ENCODE measurements at places on chromosomes 2 and 18.
A peak's percentile ranks its signal among the peaks of the same experiment; 100 is the strongest.

DNA sequence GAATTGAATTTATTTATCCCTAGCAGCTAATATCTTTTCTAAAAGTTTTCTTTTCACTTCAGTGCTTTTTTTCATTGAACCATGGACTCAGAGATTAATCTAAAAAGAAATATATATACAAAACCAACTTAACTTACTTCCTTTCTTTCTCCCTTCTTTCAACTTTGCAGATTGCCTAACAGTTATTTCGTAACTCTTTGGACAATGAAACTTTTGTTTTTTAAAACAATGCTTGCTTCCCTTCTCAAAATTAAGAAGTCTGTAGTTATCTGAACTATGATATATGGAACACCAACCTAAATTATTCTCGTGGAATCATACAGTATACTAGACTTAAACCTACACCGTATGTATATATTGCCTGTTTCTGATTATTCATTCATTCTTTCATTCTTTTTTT is 62.9 kb downstream of the MIB1 start:
- no peak for DNase-seq

DNA sequence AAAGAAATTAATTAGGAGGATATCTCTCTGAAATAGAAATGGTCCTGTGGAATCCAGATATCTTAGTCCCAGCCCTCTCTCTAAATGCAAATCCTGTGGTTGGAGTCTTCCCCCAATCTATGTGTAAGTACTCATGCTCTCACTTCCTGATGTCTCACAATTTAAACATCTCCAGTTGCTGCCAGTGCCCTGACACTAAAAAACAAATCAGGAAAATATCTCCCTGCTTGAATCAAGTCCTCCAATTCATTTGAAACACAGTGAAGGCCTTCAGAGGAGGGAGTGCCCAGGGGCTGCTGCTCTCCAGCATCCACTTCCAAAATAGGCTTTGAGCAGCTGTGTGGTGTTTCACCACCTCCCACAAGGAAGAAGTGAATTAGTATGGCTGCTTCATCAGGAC is 413.8 kb downstream of the RAD51AP2 start:
- no peak for DNase-seq

GRCh38 chr2:5539282-5540165 is 152.7 kb upstream of the SOX11 start:
- DNase-seq, result no peak

GRCh38 chr2:2810504-2810903 is 479.4 kb upstream of the MYT1L start:
- no peak for DNase-seq

DNA sequence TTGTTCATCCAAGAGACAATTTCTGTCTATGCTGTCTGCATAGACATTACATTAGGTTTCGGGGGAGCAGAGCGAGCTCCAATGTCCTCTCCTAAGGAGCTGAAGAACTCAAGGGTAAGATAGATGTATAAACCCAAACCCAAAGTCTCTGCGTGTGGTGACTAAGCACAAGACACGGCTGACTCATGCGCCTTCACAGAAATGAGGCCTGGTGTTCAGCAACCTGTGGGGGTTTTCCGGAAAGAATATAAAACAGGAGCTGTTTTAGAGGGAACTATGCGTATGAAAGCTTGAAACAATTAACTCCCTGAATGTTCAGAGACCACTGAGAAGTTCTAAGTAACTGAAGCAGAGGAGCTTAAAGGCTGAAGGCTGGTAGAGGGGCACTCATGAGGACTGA is 154.7 kb downstream of the SOX11 start:
- no peak for DNase-seq

- no peak for DNase-seq
Observed at GRCh38 chr2:67451086-67451832, 54.1 kb downstream of the ETAA1 start.

GRCh38 chr18:55775972-55776371 is 188.0 kb upstream of the TCF4 start:
- no peak for DNase-seq

DNA sequence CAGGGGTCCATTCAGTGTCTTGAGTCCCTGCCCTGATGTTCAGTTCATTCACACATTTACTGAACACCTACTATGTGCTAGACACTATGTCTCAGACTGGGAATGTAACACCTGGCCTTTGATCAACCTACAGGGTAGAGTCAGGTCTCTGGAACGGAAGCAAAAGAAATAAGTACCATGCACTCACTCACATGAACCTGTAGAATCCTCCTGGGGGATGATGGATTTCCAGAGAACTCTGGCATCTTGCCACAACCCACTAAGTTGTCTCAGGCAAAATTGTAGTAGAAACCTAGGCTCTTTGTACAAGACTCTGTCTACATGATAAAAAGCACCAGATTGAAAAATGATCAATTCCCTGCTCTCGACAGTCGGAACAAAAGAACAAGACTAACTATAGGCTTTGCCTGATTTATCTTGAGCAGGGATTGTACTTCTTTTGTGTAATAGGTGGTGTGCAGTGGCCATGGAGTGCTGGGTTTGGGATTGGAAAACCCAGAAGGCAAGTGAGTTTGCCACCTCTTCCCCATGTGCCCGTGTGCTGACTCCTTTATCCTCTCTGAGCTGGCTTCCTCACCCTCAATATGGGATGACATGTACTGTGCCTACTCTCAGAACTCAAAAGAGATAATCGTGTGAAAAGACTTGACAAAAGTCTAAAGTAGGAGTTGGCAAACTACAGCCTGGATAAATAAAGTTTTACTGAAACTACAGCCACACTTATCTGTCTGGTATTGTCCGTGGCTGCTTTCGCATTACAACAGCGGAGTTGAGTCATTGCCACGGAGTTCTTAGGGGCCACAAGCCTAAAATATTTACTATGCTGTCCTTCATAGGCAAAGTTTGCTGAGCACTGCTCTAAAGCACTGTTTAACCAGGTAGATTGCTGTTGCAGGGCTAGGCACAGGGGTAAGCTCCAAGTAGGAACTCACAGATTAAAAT is 4.4 kb downstream of the CAPN14 start:
- DNase-seq, result no peak

DNA sequence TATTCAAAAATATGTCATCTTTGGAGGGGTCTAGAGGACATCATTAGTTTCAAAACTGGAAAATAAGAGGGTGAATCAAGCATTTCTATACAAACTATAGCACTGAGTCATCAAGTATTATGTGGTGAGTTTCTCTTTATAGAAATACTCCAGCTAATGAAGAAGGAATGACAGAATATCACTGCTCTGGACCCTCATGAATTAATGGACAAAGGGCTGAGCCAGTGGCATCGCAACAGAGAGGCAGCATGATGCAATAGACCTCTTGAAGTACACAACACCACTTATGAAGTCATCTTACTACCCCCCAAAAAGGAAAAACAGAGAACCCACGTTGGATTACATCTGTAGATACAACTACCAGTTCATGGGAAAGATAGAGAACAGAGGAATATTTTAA is 27.4 kb upstream of the EIF2AK3 start:
- no peak for DNase-seq

GRCh38 chr2:144516411-144516980 is 3.4 kb downstream of the ZEB2 start:
- DNase-seq, result no peak

DNA sequence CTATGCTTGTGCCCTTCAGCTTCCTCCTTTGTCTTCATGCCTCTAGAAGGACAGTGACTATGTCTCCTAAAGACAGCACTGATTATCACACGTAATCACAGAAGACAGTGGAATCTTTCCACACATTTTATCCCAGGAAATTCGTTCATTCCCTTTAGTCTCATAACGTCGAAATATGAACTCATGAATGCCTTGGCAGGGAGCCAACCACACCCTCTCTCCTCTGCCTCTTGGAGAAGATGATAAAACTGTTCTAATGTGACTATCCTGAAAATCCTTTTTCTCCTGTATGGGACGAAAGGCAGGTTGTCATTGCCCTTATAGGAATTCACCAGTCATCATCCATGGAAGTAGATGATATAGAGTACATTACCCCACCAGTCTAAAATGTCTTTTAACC is 726.6 kb upstream of the FANCL start:
- DNase-seq, result no peak

GRCh38 chr2:154696810-154697417 is 1.6 kb upstream of the KCNJ3 start:
- DNase-seq, result no peak

DNA sequence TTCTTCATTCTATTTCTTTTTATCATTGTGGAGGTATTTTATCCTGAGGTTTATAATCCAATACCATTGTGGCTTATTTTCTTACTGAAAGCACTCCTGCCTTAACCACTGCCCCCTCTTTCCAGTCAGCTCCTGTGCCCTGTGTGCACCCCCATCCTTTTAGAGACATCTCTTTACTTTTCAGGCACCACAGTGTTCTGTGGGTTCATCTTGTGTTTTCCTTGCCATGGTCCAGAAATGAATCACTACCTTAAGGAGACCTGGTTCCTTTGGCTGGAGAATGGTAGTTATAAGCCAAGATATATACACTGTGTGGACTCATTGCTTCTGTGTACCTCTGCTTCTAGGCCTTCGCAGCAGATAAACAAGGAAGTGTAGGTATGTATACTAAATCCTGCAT is 278.3 kb downstream of the PTGR3 start:
- DNase-seq, result no peak

DNA sequence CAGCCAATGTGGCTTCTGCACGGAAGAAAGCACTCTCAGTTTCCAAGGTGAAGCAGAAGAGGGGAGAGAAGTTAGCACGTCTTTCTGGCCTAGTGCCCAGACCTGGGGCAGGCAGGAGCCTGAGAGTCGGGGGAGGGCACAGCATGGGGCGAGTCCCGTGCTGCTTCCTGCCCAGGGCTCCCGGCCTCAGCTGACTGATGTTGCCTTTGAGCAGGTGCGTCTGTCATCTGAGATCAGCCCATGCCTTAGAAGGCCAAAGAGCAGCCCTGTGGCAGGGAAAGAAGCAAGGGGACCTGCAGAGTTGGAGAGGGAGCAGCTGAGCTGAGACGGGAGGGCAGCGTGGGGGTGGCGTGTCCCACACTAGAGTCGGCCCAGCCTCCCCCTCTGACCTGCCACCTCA is 3.3 kb downstream of the KCNIP3 start:
- no peak for DNase-seq

DNA sequence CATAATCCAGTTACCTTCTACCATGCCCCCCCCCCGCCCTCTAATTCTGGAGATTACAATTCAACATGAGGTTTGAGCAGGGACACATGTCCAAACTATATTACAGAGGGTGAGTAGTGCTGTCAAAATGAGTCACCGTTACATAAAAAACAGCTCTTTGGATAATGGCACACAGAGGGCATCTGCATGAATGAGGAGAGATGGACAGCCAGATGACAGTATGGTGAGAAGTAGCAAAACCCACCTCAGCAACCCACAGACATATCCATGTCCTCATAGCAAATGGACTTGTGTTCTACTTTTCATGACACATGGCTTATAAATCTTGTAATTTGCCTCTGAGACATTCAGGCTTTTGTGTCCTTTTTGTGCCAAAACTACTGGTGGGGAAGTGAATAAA is 132.0 kb downstream of the EML6 start:
- no peak for DNase-seq

- peak; percentile 6 for DNase-seq
Observed at GRCh38 chr2:168552450-168552856, 96.4 kb downstream of the CERS6 start.

DNA sequence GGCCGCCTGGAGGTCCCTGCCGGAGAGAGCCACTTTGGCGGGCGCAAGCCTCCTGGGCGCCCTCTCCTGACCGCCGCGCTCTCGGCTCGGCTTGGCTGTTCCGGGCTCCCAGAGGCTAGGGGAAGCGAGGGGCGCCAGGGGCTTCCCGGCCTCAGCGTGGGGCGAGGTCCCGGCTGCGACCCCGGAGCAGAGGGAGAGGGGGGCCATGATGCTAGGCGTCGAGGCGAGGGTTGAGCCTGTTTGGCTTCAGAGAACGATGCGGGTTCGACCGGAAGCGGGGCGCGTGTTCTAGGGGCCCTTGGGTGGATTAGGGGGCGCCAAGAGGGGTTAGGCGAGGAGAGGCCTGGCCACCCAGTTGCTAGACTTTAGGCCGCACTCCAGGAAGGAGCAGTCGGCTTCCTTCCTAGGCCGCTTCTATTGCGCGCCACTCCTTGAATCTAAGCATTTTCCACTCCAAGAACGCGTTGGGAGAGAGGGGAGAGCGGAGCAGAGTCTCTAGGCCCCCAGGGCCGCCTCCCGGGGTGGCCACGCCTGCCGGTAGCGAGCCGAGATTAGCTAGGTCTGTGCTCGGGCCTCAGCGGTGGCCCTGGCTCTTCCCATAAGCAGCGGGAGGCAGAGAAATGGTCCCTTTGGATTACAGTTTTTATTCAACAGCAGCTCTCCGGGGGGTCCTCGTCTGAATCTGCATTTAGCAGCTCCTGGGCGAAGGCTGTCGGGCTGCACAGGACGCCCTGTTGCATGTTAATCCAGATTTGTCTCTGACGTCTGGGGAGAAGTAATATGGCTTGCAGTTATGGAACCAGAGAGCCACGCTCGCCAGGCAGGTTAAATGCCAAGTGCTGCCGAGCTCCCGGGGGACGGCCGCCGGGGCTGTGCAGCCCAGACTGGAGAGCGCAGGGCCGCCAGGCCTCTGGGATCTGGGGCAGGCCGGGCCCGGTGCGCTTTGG is 11.3 kb downstream of the MEIS1 start:
- DNase-seq, result no peak

GRCh38 chr2:20585710-20586594 is 64.9 kb downstream of the HS1BP3 start:
- no peak for DNase-seq

DNA sequence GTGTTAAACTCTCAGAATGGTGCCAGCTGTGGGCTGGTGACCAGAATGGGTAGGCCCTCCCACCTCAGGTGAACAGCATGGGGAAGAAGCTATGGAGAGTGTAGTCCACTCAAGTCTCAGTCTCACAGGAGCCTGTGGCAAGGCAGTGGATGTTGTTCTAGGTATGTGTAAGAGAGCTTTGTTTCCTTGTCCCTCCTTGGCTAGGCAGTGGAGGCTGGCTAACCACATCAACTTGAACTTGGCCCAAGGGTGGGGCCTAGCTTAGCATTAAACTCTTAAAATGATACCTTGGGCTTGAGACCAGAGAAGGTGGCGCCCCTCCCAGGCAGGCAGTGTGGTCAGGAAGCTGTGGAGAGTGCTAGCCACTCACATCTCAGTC is 53.2 kb upstream of the SLC4A10 start:
- no peak for DNase-seq

- no peak for DNase-seq
Observed at GRCh38 chr2:43429369-43429768, 166.5 kb downstream of the THADA start.

GRCh38 chr2:166184789-166185188 is 57.0 kb upstream of the SCN1A start:
- DNase-seq, result no peak

GRCh38 chr2:127220768-127221527 is 849 bp upstream of the CYP27C1 start:
- no peak for DNase-seq

- no peak for DNase-seq
Observed at GRCh38 chr2:39757156-39757555, 21.9 kb downstream of the THUMPD2 start.

DNA sequence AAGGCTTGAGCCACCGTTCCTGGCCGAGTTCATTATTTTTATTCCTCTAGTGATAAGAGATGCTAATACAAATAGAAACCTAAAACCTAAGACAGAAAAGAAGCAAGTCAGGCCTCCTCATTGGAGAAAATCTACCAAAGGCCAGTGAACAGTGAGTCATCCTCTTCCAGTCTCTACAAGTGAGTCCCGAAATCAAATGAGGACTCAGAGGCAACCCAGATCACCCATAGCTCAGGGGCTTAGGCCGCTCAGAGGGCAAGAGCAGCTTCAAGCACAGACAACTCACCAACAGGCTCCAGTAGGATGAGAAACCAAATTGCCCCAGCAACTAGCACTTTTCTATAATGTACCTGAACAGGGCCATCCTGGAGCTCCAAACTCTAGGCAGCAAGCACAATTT is 42.7 kb upstream of the ACMSD start:
- no peak for DNase-seq

Measured in CD4-positive, alpha-beta T cell treated with Interleukin-1 beta for 1 hour (primary cell).